ENCODE measurements at places on chromosomes 2 and 18.

- no peak for DNase-seq
These were observed 70.3 kb upstream of the ZNF521 start for GRCh38 chr18:25422230-25422629.

GRCh38 chr2:237315829-237316225 lies 98.1 kb downstream of the COL6A3 start:
- peak; percentile 7 for DNase-seq

DNA sequence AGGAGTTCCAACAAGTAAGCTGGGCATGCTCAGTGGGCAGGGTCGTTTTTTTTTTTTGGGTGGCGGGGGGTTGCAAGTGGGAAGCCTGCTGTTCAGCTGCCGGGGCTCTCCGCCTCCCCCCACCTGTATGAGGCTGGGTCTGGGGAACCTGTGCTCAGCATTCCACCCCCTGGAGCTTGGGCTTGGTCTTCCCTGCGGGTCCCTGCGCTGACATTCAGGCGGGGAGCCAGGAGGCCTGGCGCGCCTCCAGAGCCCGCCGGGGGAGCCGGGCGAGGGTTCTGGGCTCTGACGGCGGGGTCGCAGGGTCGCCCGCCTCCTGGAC lies 822 bp upstream of the GPD2 start:
- no peak for DNase-seq

DNA sequence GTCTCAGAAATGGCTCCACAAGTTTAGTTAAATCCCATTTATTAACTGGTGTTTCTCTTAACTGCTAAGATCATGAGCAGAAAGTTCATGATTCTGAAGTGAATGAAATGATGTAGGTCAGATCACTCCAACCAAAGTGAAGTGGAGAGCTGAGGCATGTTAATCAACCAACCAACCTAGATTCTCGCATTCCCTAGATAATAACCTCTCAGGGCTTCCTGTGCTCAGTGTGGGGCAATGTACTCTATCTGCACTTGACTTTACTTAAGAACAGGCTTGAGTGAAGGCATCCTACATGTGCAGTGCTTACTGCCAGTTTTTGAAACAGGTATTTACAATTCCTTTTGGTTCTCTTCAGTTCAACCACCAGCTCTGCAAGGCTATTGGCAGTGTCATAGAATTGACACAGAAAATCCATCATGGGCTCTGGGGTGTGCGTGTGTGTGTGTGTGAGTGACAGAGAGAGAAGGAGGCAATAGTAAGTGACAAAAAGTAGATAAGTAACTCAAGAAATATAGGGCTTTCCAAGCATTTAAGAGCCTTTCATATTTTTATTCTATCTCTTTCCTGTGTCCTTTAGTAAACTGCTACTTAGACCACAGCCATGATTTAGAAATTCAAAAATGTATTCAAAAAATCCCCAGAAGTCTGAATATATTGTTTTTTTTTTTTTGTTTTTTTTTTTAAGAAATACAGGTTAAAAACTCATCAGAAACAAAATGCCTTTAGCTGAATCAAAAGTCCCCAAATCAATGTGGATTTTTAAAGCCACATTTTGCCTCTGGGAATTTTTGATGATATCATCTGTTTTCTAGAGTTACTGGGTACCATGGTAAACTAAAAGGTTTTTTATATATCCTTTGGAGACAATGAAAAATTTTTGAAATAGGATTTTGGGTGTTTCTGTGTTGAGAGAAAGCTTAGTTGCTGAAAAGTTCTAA lies 28.6 kb downstream of the DOCK10 start:
- DNase-seq, result no peak

GRCh38 chr18:67241299-67241698 lies 275.2 kb downstream of the DSEL start:
- no peak for DNase-seq

GRCh38 chr2:30938196-30938595 lies 130.9 kb upstream of the CAPN13 start:
- DNase-seq, result no peak

- no peak for DNase-seq
These were observed 1.5 kb downstream of the DSEL start for GRCh38 chr18:67514901-67515540.
